ENCODE measurements at places on chromosomes 3 and 15.

DNA sequence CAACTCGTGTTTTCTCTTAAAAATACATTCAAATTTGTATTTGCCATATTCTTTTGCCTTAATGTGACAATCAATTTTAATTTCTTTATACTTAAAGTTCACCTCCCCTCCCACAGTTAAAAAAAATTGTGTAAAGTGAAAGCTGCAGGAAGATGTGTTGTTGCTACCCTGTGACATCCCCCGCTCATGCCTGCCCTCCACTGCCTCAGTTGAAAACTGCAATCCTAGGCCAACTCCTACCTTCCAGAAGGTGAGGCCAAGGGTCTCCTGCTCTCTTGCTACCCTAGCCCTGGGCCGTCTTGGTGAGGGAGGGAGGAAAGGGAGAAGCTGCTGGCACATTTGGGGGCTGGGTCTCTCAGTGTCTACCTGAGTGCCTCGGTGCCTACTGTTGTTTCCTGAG is 57.0 kb upstream of the CMTM7 start:
- peak; percentile 24 for DNase-seq

DNA sequence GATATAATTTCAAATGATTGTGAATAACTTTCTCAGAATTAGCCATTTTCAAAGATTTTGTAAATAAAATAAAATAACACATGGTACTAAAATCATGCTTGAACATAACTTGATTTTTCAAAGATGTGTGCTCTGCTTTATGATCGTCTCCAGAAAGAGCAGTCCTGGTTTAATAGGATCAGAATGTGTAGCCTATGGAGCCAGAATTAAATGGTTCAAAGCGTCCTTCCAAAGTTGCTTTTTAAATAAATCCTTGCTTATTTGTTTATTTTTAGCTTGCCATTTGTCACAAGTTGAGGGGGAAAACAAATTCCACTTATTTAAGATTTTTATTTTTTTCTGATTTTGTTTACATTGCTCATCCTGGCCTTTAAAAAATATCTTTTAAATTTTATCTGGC is 123.7 kb upstream of the SPRED1 start:
- no peak for DNase-seq

DNA sequence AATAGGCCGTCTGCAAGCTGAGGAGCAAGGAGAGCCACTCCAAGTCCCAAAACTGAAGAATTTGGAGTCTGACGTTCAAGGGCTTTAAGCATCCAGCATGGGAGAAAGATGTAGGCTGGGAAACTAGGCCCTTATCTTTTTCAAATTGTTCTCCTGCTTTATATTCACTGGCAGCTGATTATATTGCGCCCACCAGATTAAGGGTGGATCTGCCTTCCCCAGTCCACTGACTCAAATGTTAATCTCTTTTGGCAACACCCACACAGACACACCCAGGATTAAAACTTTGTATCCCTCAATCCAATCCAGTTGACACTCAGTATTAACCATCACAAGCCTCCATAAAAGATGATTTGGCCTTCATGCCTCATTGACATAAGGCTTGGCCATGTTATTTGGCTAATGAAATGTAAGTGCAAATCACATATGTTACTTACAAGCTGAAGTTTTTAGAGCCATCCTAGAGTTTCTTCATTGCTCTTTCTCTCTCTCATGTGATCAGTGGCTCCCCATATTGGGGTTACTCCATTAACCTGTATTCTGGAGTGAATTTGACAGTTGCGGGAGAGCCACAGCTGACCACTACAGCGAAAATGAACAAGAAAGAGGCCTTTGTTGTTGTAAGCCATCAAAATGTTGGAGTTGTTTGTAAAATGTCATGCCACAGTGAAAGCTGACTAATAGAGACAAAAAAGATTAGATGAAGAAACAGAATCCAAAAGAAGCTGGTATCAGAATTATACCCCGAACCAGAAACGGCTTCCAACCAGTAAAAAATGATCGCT is 61.7 kb downstream of the GBE1 start:
- no peak for DNase-seq

- no peak for DNase-seq
Observed at GRCh38 chr3:194148383-194148782, 12.4 kb downstream of the HES1 start.

DNA sequence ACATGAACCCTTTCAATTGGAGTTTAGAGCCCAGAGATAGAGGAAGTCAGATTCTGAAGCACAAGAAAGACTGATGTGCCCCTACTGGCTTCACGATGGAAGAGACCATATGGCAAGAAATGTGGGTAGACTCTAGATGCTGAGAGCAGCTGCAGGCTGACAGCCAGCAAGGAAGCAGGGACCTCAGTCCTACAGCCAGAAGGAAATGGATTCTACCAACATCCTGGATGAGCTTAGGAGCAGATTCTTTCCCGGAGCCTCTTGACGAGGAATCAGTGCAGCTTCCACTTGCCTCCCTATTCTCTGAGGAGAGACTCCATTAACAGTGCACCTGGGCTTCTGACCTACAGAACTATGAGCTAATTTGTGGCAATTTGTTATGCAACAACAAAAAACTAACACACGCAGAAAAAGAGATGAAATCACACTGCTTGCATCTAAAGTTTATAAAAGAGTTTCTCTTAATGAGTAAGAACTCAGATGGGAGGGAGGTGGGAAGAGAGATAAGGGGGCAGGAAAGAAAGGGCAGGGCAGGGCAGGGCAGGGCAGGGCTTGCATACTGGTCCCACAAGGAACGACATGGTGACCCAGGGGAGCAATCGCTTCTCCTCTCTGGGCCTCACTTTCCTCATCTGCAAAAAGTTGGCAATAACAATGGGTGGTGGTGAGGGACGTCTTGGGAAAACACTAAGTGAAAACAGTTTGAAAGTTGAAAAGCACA is 440.9 kb downstream of the FOXP1 start:
- DNase-seq = peak; percentile 33

Data from stimulated activated naive CD4-positive, alpha-beta T cell (primary cell).